ENCODE measurements at places on chromosomes 7 and 10.
A peak's percentile ranks its signal among the peaks of the same experiment; 100 is the strongest.

GRCh38 chr7:138477081-138477578, 17.1 kb downstream of the TRIM24 start:
- H3K36me3 ChIP-seq, result no peaks in the 10 kb centered on the region
- no peak overlapping the region for H3K27ac ChIP-seq
- H3K27me3 ChIP-seq, result no peaks in the 10 kb centered on the region
- H3K4me3 ChIP-seq, result no peak overlapping the region
- no peak for DNase-seq

DNA sequence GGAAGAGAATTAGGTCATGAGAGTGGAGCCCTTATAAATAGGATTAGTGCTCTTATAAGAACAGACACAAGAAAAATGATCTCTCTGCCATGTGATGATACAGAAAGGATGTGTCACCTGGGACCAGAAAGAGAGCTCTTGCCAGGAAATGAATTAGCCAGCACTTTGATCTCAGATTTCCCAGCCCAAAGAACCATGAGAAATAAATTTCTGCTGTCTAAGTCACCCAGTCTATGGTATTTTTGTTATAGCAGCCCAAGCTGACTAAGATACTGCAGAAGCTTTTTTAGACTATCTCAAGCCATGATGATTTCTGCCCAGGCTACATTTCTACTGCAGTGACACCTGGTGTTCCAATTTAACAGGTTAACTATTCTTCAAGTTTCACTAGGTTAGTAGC, 84.8 kb downstream of the RSU1 start:
- no peak overlapping the region for H3K4me3 ChIP-seq
- no peak overlapping the region for H3K27ac ChIP-seq
- H3K4me1 ChIP-seq, result no peaks in the 10 kb centered on the region
- no peak for DNase-seq
- H3K36me3 ChIP-seq, result no peaks in the 10 kb centered on the region

DNA sequence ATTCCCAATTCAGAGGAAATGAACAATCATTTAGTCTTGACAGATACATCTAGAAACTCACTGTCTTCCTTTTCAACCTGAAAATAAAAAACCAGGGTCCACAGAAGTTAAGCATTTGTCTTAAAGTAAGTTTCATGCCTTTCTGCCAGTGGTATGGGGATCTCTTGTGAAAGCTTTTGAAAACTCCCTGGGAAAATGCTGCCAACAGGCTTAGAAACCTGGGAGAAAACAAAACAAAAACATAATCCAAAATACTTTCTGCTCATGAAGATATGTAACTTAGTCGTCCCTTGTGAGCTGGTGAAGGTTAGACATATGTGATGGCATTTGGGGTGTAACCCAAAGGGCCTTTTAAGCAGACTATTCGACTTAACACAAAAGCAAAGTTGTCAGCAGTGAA, 66.4 kb upstream of the ZNF438 start:
- no peak overlapping the region for H3K27ac ChIP-seq
- DNase-seq, result no peak
- no peaks in the 10 kb centered on the region for H3K36me3 ChIP-seq
- H3K4me3 ChIP-seq, result no peak overlapping the region
- no peaks in the 10 kb centered on the region for H3K4me1 ChIP-seq

GRCh38 chr7:25852211-25852938, 299.6 kb upstream of the NFE2L3 start:
- H3K4me1 ChIP-seq, result peaks cover 53% of the 10 kb centered on the region
- peak overlapping the region; percentile 66 for H3K27ac ChIP-seq
- no peaks in the 10 kb centered on the region for H3K27me3 ChIP-seq
- H3K4me3 ChIP-seq, result peak overlapping the region; percentile 40
- no peaks in the 10 kb centered on the region for H3K36me3 ChIP-seq

GRCh38 chr7:148332191-148333186, 258.1 kb upstream of the C7orf33 start:
- H3K4me1 ChIP-seq, result no peaks in the 10 kb centered on the region
- H3K27me3 ChIP-seq, result no peaks in the 10 kb centered on the region
- no peaks in the 10 kb centered on the region for H3K36me3 ChIP-seq
- no peak overlapping the region for H3K4me3 ChIP-seq

DNA sequence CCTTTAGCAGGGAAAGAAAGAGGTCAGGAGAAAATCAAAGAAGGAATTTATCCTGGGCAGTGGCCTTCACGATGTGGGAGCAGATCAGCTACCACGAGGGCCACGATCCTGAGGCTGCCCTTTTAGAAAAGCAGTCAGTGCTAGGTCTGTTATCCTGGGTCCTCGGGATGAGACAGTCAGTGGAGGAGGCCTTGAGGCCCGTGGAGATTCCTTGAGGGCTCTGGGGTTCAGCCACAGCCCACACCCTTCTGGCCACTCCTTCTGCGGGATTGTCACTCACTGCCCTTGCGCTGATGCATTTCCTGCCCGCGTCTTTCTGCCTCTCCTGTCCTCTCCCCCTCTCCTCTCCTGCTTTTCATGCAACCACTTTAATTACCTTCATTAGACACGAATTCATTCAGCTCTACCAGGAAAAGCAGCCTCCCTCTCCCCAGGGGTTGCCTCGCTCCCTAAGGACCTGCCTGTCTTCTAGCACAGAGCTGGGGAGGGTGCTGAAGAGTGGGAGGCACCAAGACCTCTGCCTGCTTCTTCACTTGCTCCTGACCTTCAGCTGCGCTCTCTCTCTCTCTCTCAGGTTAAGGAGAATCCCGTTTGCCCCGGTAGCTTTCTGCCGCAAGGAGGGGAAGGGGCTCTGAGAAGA, 42.6 kb upstream of the LRRC4 start:
- H3K36me3 ChIP-seq, result no peaks in the 10 kb centered on the region
- H3K27ac ChIP-seq, result no peak overlapping the region
- DNase-seq, result no peak

GRCh38 chr7:6446838-6447580, 745 bp downstream of the DAGLB start:
- no peaks in the 10 kb centered on the region for H3K27me3 ChIP-seq
- H3K4me1 ChIP-seq, result peaks cover 13% of the 10 kb centered on the region
- peak overlapping the region; percentile 74 for H3K27ac ChIP-seq
- peak; percentile 80 for DNase-seq
- H3K4me3 ChIP-seq, result peak overlapping the region; percentile 83

DNA sequence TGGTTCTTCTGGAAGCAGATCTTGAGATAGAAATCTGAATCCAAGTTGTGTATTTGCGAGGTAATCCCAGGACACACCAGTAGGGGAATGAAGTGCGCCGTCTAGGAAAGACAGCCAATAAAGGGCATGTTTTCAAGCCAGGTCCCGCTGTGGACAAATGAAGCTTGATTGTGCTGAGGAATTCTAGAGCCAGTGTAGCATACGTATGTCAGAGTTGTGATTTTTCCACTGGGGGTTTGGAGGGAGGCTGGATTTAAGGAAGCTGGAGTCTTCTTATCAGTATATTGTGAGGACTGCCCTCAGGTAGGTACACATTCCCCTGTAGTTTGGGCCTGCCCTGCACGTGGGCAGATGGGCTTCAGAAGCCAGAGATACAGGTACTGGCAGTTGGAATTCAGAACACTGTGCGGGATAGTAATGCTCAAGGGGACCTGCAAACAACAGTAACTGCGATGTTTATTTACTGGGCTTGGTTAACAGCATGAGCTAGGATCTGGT, 50.9 kb downstream of the GALNT11 start:
- H3K4me3 ChIP-seq, result no peak overlapping the region
- H3K27me3 ChIP-seq, result no peaks in the 10 kb centered on the region
- H3K27ac ChIP-seq, result no peak overlapping the region
- peak; percentile 49 for DNase-seq
- H3K36me3 ChIP-seq, result no peaks in the 10 kb centered on the region

- no peak overlapping the region for H3K4me3 ChIP-seq
- no peak overlapping the region for H3K27ac ChIP-seq
- DNase-seq, result no peak
These were observed 1363.4 kb upstream of the CELF2 start for GRCh38 chr10:9654261-9654660.

- H3K36me3 ChIP-seq, result no peaks in the 10 kb centered on the region
- no peak overlapping the region for H3K4me3 ChIP-seq
- H3K4me1 ChIP-seq, result peaks cover 19% of the 10 kb centered on the region
- H3K27me3 ChIP-seq, result no peaks in the 10 kb centered on the region
These were observed 55.9 kb downstream of the DLD start for GRCh38 chr7:107946881-107947280.

GRCh38 chr10:100007231-100008141, 2.3 kb downstream of the DNMBP start:
- H3K36me3 ChIP-seq, result no peaks in the 10 kb centered on the region
- no peak for DNase-seq
- H3K4me3 ChIP-seq, result no peak overlapping the region
- peak overlapping the region; percentile 28 for H3K27ac ChIP-seq
- H3K27me3 ChIP-seq, result no peaks in the 10 kb centered on the region

- no peak for DNase-seq
- H3K27ac ChIP-seq, result no peak overlapping the region
- H3K36me3 ChIP-seq, result no peaks in the 10 kb centered on the region
- peaks cover 9% of the 10 kb centered on the region for H3K4me1 ChIP-seq
- H3K4me3 ChIP-seq, result no peak overlapping the region
- H3K27me3 ChIP-seq, result no peaks in the 10 kb centered on the region
These were observed 808 bp downstream of the C10orf71 start for GRCh38 chr10:49299816-49300139.

- no peak overlapping the region for H3K4me3 ChIP-seq
- no peaks in the 10 kb centered on the region for H3K27me3 ChIP-seq
- DNase-seq, result no peak
- no peaks in the 10 kb centered on the region for H3K4me1 ChIP-seq
- no peaks in the 10 kb centered on the region for H3K36me3 ChIP-seq
These were observed 145.1 kb downstream of the NRP1 start for GRCh38 chr10:33189363-33189762.

DNA sequence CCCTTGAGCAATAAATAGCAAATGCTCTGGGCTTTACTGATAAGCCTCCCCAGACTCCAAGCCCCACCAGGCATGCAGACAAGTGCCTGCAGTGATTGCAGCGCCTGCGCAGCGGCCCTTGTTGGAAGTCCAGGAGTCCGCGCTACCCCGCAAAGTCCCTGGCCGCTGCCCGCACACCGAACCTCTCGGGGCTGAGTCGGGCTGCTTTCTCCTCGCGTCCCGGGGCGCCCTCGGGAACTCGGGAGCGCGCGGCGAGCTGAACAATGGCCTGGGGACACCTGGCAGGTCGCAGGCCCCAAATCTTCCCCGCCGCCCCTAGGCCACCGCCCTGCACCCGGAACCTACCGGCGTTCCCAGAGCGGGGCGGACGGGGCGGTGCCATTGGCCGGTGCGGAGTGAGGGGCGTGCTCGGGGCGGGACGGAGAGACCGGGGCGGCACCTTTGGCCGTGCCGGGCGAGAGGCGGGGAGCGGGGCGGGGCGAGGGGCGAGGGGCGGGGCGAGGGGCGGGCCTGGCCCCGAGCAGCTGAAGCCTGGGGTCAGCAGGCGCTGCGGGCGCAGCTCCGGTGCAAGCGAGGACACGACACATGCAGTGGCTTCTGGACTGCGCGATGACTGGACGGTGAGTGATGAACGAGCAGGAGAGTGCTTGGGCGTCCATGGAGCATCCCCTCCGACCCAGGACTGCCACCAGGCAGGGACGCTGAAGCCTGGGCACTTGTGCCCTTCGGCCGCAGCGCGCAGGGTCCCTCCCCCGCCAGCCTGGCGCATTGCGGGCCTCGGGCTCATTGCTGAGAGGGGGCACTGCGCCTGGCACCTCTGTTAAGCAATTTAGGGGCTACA, at the start of gene RASSF4:
RASSF4 (plus strand) TSS at position 556 of the 841 bp plus-strand sequence. CDS start 10,401 bp downstream, outside the sequence.
- H3K36me3 ChIP-seq, result no peaks in the 10 kb centered on the region
- peak; percentile 94 for DNase-seq
- H3K27me3 ChIP-seq, result no peaks in the 10 kb centered on the region
- H3K27ac ChIP-seq, result peak within 1 kb of the TSS; percentile 83
- H3K4me3 ChIP-seq, result peak within 1 kb of the TSS; percentile 75
- peaks cover 34% of the 10 kb centered on the region for H3K4me1 ChIP-seq

- H3K4me3 ChIP-seq, result no peak overlapping the region
- no peaks in the 10 kb centered on the region for H3K27me3 ChIP-seq
- no peaks in the 10 kb centered on the region for H3K4me1 ChIP-seq
- H3K36me3 ChIP-seq, result no peaks in the 10 kb centered on the region
- H3K27ac ChIP-seq, result no peak overlapping the region
These were observed 23.8 kb downstream of the C10orf105 start for GRCh38 chr10:71695502-71696476.

- no peaks in the 10 kb centered on the region for H3K27me3 ChIP-seq
- no peak for DNase-seq
These were observed 1146.7 kb downstream of the TYW1 start for GRCh38 chr7:68143345-68143744.

DNA sequence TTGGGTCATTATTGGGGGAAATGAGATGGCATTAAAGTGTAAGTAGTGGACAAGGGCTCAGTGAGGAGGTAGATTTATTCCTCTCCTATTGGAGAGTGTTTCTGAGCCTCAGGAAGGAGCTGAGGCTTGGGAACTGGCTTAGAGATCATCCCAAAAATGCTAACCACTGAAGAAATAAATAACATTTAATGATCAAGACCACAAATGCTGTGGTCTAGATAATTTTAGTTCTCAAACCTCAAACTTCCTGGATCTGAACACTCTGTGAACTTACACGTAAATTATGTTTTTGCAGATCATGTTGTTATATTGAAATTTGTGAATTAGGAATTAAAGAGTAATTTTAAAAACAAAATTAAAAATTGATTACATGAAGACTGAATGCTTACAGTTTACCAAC, 27.3 kb downstream of the MDFIC start:
- H3K27me3 ChIP-seq, result no peaks in the 10 kb centered on the region
- H3K27ac ChIP-seq, result no peak overlapping the region
- no peaks in the 10 kb centered on the region for H3K36me3 ChIP-seq
- DNase-seq, result no peak
- no peaks in the 10 kb centered on the region for H3K4me1 ChIP-seq
- H3K4me3 ChIP-seq, result no peak overlapping the region

DNA sequence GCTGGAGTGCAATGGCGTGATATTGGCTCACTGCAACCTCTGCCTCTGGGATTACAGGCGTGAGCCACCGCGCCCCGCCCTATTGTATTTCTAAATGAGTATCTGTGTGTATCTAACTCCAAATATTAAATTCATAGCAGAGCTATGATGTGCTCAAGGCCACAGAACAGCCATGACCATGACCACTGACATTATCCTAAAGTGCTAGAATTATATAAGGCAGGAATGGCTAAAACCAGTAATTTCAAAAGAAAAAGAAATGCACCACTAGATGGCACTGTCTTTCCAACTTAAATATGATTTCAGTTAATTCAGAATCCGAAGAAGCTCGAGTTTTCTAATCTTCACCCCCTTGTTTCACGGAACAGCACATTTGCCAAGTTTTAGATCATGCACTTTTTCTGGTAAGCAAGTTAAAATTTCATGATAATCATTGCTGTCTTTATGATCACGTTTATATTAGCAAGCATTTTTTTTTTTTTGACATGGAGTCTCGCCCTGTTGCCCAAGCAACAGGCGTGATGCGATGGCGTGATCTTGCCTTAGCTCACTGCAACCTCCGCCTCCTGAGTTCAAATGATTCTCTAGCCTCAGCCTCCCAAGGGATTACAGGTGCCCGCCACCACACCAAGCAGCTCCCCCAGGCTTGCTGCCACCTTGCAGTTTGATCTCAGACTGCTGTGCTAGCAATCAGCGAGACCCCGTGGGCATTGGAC, 65.3 kb downstream of the OR13A1 start:
- no peak overlapping the region for H3K4me3 ChIP-seq
- H3K4me1 ChIP-seq, result no peaks in the 10 kb centered on the region
- H3K27ac ChIP-seq, result no peak overlapping the region
- DNase-seq, result no peak
- H3K27me3 ChIP-seq, result no peaks in the 10 kb centered on the region

- DNase-seq, result no peak
- H3K4me3 ChIP-seq, result peak overlapping the region; percentile 53
- no peaks in the 10 kb centered on the region for H3K27me3 ChIP-seq
These were observed 1.9 kb upstream of the TMEM178B start for GRCh38 chr7:141071855-141072547.

All from testis (tissue), 5 donors.